ENCODE measurements at places on chromosomes 2 and 18.

DNA sequence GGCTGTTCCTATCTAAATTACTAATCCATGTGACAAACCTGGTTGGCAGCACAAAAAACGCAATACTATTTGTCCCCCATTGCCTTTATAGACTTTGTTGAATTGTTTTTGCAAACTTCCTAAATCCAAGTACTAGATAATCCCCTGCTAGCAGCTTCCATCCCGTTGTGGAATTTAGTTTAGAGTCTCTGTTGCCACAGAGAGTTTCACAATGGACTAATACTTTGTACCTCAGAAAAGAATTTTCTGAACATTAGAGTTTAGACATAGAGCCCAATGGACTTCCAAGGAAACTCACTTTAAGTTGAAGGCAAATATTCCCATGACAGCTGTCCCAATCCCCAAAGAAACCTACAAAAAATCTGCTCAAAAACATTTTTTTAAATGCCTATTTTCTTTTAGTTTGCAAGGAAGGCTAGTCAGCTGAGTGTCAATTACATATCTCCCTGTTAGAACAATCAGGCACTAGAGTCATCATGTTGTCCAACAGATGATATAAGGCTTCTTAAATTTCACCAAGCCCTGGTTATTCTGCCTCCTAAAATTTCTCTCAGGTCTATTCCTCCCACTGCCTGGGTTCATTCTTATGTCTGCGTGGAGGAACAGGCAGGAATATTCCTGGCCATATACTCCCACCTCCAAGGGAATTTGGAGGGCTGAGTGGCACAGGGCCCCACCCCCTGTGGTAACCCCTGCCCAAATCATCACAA, 27.2 kb downstream of the RNF152 start:
- no peak for DNase-seq

DNA sequence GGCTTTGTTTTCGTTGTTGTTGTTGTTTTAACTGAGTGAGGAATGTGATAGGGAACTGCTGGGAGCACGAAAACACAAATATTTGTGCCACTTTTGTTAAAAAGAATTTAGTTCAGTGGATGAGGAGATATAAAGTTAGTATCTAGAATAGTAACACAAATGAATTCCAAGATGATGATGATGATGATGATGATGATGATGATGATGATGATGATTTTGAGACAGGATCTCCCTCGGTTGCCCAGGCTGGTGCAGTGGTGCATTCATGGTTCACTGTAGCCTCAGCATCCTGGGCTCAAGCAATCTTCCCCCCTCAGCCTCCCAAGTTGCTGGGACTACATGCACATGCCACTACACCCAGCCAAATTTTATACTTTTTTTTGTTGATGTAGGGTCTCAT, 223.7 kb downstream of the DSEL start:
- no peak for DNase-seq

DNA sequence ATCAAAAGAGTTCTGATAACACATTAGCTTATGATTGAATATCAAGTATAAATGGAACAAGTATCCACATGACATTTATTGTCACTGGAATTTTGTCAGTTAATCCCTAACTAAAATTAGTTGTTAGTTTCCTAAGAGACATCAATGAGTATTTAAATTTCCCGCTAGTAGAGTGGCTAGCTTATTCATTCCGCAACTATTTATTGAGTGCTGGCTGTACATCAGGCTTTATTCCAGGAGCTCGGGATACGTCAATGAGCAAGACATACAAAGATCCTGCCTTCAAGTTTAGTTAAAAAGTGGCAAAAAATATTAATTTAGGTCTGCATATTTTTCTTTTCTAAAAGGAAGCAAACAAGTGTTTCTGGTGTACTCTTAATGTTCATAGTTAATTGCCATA, 59.3 kb downstream of the PRKRA start:
- no peak for DNase-seq

DNA sequence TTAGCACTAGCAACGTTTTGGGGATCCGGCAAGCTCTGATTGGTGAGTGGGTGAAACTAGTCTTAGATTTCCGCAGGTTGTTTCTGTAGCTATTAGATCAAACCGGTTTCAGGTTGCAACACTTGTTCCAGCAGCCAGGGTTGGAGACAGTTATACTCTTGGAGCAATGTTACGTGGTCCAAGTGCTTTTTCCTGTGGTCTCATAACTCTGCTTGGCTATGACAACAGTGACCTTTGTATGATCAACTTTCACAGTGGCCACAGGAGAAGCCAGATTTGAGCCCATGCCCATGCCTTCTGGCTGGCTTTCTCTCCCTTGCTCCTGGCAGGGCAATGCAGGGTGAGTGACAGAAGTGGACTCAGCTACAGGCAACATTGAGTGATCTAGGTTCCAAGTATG, 84.5 kb upstream of the TAF1B start:
- no peak for DNase-seq

DNA sequence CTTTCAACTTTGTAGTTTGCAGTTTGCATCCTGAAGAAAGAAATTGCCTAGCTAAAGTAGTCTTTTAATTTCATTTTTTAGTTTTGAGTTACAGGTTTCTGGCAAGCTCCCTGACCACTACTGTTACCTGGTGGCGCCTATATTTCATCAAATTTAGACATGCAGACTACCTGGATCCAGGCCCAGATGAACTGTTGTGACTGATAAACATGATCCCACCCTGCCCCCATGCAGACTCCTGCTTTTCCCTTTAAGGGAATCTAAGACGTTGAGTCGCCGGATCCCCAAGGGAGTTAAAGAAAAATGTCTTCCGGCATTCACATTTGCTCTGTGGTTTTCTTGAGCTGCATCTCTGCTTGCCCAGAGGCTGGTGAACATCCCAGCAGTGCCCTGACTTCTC, 22.2 kb downstream of the METAP1D start:
- no peak for DNase-seq

DNA sequence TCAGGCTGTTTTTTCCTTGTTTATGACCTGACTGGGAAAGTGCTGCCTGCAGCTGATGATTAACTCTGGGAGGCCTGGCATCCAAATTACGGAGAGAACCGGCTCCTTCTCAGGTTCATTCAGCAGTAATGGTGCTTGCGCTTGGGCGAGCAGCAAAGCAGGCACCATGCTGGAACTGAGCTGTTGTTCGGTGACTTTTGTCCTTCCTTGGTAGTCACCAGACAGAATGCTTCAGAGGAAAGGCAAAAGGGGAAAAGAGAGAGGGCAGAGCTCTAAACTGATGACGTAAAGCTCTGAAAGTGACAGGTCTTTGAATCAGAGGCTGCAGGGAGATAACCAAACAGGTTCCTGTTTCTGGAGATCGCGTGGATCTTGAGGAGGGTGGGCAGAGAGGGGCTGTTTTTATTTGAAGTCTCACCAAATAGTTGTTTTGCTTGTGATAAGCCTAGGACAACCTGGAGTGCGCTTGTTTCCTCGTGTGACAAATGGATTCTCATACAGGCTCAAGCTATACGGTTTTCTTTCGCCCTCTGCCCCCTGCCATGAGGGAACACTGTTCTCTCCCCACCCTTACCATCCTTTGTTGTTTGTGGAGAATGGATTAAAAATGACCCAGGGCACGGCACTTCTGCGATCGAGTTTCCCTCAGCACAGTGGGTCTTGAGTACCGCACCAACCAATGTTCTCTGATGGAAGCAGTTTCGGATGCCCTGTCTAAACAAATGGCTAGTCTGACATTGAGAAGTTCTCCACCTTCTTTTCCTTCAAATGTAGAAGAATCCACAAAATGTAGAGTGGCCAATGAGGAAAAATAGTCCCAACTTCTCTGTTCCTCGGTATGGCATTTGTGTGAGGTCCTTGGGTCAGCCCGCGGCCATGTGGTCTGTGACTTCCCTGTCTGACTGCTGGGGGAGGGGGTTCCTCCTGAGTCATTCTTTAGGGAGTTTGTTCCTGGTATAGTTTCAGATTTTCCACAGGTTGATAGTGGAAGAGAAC, 1.3 kb downstream of the RASGRP3 start:
- DNase-seq: peak; percentile 84

DNA sequence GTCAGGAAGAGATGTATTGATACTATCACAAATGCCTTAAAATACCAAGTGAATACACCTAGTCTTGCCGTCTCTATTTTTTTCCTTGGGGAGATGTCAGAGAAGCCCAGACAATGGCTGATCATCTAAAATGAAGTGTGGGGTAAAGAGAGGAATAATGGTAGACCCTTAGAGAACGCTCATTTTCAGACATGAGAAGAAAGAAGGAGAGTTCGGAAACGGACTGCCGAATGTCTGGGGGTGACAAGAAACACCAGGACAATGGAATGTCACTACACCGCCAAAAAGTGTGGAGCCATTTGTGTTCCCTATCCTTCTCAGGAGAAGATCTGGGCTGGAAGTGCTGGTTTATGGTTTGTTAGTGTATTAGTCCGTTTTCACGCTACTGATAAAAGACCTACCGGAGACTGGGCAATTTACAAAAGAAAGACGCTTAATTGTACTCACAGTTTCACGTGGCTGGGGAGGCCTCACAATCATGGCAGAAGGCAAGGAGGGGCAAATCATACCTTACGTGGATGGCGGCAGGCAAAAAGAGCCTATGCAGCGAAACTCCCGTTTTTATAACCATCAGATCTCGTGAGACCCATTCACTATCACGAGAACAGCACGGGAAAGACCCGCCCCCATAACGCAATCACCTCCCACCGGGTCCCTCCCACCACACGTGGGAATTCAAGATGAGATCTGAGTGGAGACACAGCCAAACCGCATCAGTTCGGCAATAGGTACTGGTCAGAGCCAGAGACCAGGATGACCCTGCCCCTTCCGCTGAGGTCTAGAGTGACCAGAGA, 743.7 kb downstream of the GALR1 start:
- DNase-seq: no peak

GRCh38 chr2:235833971-235834620, 334.1 kb downstream of the GBX2 start:
- DNase-seq: no peak

DNA sequence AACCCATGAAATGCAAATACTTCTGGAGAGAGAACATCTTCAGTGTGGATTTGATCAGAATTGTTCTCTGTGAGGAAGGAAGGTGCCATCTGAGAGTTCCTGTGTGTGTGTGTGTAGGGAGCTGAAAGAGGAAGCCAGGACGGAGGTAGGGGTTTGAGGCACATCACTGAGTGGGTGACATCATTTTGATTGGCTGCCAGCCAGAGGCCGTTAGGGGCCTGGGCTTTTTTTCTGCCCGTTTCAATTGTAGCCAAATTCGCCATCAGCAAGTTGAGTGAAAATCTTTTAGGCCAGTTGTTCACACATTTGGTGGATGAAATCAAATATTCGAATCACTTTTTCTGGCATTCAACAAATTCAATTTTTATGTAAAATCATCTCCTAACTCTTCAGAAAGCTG, 48.9 kb downstream of the TSN start:
- peak; percentile 31 for DNase-seq

DNA sequence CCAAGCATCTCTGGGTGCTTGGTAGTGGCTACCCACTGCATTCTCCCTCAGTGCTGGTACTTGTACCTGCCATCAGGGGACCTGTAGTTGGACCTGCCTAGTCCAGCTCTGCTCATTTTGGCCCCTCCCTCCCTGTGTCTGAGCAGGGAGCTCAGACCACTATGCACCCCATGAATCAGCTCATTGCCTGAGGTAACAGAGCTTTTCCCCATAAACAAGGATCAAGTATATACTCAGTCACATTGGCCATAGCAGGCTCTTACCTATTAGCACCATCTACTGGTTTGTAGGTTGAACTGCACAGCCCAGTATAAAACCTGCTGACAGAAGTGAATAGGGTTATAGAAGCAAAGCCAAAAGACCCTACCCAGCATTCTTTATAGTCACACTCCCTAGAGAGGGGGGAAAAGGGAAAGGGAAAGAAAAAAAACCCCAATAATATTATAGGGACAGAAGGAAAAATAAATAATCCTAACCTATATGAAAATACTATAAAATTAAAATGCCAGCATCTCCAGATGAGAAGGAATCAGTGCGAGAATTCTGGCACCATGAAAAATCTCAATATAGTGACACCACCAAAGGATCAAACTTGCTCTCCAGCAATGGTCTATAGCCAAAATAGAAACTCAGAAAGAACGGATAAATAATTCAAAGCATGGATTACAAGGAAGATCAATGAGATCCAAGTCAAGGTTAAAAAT, 6.9 kb upstream of the FLACC1 start:
- DNase-seq: peak; percentile 52

DNA sequence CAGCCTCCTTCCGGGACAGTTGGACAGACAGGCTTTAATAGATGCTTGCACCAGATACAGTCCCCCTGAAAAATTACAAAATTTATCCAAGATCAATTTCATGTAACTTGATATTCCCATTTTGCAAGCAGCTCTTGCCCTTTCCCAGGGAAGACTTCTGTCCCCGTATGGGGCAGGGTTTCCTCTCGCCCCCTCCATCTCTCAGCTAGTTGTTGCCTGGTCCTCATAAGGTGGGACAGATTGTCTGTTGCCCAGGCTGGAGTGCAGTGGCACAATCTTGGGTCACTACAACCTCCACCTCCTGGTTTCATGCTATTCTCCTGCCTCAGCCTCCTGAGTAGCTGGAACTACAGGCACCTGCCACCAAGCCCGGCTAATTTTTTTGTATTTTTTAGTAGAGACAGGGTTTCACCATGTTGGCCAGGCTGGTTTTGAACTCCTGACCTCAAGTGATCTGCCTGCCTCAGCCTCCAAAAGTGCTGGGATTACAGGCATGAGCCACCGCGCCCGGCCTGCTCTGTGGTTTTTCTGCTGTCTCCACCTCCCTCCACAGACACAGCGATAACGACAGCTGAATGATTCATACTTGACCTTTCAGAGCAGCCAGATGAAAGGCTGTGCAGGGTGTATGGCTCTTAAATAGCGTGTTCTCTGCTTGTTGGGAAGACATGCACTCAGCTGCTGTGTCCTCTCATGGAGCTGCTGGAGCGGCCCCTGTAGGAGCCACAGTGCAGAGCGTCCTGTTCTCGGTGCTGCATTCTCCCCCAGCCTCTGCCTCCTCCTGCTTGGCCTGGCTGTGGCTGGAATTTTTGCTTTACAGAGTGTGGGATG, 61.4 kb downstream of the TTC39C start:
- peak; percentile 72 for DNase-seq

DNA sequence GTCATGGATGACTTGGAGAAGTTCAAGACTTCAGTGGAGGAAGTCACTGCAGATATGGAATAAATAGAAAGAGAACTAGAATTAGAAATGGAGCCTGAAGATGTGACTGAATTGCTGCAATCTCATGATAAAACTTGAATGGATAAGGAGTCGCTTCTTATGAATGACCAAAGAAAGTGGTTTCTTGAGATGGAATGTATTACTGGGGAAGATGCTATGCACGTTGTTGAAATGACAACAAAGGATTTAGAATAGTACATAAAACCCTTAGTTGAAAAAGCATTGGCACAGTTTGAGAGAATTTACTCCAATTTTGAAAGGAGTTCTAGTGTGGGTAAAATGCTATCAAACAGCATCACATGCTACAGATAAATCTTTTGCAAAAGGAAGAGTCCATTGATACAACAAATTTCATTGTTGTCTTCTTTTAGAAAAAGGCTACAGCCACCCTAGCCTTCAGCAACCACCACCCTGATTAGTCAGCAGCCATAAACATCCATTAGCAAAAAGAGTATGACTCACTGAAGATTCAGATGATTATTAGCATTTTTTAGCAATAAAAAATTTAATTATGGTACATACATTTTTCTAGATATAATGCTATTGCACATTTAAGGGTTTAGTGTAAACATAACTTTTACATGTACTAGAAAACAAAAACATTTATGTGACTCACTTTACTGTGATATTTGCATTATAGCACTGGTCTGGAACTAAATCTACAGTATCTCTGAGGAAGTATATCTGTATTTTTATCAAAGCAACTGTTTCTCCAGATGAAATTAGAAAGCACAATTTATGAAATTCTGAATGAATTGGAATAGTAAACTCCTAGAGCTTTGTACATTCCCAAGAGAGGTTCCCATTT, 110.5 kb upstream of the TACR1 start:
- DNase-seq: no peak

GRCh38 chr2:24586955-24587354, 95.9 kb downstream of the NCOA1 start:
- no peak for DNase-seq

- peak; percentile 25 for DNase-seq
Observed at GRCh38 chr2:1550658-1551316, 137.5 kb downstream of the TPO start.

Measured in inflammatory macrophage (primary cell).